ENCODE measurements at places on chromosomes 1 and 21.

DNA sequence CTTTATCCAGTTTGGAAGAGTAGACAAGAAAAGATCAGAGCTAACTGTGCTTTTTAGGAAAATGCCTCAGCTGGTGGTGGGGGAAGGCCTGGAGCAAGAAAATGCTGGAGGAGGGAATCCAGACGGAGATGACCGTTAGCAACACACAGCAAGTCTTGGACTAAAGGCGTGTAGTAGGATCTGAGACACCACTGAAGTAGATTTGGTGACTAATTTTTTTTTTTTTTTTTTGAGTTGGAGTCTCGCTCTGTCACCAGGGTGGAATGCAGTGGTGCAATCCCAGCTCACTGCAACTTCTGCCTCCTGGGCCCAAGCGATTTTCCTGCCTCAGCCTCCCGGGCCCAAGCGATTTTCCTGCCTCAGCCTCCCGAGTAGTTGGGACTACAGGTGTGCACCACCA, 41.2 kb downstream of the LPAR3 start:
- no peak for DNase-seq

GRCh38 chr1:88985032-88985431, 7.4 kb downstream of the KYAT3 start:
- peak; percentile 46 for DNase-seq

GRCh38 chr1:224253721-224254120, 70.7 kb downstream of the DEGS1 start:
- DNase-seq = no peak

DNA sequence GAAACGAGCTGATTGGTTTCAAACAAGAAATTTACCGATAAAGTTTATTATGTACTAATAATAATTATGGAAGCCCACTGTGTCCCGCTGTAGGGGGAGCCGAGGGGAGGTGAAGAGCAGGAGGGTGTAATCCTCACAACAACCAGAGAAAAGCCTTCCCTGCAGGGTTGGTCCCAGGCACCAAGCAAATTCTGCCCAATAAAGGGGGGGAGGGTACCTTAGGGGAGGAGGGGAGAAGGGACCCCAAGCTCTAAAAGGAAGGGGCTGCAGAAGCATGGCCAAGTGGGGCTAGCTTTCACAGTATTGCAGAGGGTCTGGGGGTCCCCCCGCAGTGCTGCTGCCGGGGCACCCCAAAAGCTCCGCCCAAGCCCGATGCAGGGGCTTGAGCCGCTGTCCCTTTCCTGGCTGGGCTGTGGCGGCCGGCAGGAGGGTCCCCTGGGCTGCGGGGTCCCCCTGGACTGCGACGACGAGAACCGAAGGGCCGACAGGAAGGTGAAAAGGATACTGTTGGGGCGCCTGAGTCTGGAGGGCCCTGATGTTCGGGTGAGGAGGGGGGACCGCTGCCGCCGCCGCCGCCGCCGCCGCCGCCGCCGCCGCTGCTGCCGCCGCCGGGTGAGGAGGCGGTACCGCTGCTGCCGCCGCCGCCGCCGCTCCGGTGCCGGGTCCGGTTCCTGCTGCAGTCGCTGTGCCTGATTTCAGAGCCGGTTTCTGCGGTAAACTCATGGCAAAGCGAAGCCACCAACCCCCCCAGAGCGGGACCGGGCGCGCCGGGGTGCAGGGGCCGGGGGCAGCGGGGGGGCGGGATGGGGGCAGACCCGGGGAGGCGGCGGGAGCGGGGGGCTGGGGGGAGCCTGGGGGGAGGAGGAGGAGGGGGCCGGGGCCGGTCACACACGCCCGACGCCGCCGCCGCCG, 771 bp downstream of the EIF4G3 start:
- DNase-seq = peak; percentile 17

- no peak for DNase-seq
These were observed 23.0 kb downstream of the SPATA46 start for GRCh38 chr1:162353702-162354101.

- DNase-seq = no peak
These were observed 75.5 kb upstream of the IPO9 start for GRCh38 chr1:201753492-201753891.

- DNase-seq = no peak
These were observed 79.2 kb downstream of the TYW3 start for GRCh38 chr1:74812180-74812541.

- no peak for DNase-seq
These were observed 27.6 kb upstream of the SARS1 start for GRCh38 chr1:109185990-109186732.

DNA sequence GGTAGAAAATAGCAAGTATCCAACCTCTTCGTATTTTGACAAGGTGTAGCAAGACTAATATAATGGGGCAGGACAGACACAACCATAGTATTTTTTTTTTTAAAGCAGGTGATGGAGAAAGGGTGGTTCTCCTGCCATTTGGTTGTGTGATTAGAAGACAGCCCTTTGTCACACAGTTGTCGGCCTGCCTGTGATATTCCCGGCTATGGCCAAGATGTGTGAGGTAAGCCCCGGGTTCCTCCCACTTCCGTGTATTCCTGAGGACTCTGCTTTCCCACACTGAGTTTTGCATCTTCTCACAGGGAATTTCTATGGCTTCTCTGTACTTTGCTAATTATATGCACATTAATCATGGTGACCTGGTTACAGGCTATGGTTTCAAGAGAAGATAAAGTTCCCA, 35.9 kb downstream of the ZNF496 start:
- no peak for DNase-seq

GRCh38 chr21:41691205-41692184, 75.4 kb downstream of the RIPK4 start:
- DNase-seq = no peak

DNA sequence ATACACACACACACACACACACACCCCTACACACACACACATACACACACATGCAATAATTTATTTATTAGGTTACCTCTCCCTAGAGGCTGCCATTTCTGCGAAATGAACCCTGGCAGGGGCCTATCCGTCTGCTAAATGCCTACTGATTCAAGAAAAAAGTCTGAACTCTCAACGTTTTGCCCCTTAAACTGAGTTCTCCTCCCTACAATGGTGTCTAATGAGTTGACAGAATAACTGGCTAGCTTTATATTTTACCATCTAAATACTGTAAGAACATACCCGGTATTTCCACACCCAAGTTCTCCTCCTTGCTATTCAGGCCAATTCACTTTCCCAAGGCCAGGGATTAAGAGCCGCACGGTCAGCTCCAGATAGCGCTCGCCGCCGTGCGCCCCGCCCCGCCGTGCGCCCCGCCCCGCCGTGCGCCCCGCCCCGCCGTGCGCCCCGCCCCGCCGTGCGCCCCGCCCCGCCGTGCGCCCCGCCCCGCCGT, 339 bp upstream of the RNPC3 start:
- no peak for DNase-seq

DNA sequence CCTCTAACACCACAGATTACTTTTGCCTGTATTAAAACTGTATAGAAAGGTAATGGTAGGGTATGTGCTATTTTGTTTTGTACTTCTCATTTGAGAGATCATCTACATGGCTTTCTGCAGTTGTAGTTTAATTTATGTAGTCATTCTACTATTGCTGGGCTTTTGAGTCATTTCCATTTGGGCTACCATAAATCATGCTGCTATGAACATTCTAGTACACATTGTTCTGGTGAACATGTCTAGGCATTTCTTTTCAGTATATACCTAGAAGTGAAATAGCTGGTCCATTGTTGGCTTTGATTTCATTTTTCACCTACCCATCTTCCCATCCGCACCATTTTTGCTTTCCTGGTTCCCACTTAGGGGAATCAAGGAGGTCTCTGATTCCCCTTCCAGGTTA, 18.7 kb downstream of the EDN2 start:
- no peak for DNase-seq

Data from DMS79 (cell line).